ENCODE measurements at places on chromosomes 4 and X.

DNA sequence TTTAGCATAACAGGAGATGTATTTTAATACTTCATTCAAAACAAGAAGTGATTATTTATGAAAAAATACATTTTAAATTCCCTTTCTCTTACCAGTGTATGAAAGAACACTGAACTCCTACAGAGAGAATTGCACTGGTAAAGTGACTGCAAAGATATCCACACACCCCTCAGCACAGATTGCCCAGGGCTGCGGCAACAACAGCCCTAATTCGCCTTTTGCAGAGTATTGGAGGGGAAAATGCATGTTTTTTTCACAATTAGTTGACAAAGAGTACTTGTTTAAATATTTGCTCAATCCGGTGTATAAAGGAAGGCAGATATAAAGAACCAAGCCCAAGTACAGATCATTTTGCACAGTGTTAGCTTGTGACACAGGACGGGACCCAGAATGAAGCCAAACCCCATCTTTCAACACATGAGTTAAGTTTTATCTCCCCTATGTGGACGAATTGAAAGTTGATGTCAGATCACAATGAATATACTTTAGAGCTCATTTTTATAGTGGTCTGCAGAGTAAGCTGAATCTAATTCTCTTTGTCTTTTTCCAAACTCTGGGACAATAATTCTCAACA lies 551.4 kb upstream of the IGFBP7 start:
- DNase-seq: no peak

DNA sequence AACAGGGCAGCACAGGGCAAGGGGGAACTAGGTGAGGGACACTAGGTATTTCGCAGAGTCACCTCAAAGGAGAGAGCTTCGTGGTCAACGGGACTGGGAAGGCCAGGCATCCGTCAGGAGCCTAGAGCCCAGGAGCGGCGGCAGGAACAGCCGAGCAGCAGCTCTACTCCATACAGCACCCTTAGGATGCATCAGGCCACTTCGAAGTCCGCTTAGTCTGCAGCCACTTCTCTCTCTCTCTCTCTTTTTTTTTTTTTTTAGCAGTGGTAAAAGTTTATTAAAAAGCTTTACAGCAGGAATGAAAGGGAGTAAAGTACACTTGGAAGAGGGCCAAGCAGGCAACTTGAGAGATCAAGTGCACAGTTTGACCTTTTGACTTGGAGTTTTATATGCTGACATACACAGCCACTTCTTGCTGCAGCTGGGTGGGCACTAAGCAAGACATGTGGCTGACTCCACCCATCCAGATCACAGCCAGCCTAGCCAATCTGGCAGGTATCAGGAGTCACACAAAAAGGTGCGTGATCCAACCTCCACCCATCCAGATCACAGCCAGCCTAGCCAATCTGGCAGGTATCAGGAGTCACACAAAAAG lies 209.7 kb upstream of the RADX start:
- no peak for DNase-seq

DNA sequence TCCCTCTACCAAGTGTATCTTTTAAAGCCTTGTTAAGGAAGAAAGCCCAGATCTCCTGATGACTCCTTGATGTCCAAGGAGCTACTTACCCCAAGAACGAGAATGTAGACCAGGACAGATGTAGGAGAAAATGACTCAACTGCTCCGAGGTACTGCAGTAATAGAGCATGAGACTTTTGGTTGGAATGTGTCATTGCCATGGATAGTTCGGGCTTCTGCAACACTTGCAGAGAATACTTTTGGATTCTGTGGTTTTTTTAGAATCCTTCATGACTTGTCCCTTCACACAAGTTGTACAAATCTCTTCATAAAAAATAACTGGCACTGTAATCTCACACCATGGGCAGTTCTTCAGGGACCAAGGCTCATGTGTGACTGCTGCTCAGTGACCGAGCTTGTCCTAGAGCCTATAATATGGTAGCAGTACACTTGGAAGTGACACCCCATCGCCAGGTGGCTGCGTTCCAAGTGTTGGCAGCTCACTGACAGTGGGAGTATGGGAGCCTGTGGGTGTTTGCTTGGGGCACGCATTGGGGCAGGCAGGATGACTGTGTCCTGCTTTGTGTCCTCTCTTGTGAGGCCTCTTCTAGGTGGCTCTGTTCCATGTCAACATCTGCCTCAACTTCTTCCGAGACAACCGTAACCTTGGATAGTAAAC lies 87.9 kb upstream of the WDR1 start:
- DNase-seq: no peak

- no peak for DNase-seq
These were observed 287.0 kb downstream of the GASK1B start for GRCh38 chr4:157885811-157886210.

DNA sequence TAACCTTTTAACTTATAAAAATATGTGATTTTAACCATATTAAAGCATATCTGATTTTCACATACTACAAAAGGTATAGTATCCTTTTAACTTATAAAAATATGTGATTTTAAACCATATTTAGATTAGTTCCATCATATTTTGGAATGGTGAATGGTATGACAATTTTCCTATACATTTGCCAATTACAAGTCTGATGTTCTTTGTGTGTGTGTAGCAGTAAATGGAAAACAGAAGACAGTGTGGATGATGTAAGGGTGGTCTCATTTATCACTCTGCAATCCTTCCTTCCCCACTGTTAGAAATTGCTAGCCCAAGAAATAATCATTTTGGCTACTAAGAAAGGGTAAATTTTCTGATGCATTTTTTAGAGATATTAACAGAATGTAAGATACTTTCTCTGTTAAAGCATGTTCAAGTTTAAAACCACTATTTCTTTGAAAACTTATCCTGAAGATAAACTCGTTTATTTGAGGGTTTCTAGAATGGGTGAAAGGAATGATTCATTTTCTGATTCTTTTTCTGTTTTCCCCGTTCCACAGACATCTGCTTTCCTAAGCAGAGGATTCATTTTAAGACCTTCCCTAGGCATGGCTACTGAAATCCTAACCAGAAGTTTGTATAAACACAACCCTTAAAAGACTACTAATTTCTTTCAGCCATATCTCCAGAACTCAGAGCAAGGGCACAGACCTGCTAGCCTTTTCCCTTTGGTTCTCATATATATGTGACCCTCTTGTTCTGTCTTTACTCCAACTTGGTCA lies 21.0 kb downstream of the NUDT6 start:
- DNase-seq: no peak
